ENCODE measurements at places on chromosomes 6 and 20.

GRCh38 chr6:170524172-170524502 is 29.0 kb downstream of the PSMB1 start:
- DNase-seq: no peak

DNA sequence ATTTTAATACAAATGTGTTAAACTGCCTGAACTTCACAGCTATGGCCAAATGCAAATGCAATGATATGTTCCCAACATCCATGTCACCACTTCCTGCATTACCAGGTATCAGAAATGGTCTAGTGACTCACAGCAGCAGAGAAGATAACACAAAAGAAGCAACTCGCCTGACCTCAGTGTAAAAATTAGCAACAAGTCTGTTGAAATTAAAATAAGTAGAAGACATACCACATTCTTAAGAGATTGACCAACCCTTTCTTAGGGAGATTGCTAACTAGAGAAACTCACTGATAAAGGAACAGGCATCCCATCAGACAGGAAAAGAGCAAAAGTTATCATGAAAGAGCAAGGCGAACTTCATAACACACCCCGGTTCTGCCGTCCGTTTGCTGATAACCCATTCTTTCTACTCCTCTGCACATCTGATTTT is 45.1 kb downstream of the RNASET2 start:
- DNase-seq: no peak

DNA sequence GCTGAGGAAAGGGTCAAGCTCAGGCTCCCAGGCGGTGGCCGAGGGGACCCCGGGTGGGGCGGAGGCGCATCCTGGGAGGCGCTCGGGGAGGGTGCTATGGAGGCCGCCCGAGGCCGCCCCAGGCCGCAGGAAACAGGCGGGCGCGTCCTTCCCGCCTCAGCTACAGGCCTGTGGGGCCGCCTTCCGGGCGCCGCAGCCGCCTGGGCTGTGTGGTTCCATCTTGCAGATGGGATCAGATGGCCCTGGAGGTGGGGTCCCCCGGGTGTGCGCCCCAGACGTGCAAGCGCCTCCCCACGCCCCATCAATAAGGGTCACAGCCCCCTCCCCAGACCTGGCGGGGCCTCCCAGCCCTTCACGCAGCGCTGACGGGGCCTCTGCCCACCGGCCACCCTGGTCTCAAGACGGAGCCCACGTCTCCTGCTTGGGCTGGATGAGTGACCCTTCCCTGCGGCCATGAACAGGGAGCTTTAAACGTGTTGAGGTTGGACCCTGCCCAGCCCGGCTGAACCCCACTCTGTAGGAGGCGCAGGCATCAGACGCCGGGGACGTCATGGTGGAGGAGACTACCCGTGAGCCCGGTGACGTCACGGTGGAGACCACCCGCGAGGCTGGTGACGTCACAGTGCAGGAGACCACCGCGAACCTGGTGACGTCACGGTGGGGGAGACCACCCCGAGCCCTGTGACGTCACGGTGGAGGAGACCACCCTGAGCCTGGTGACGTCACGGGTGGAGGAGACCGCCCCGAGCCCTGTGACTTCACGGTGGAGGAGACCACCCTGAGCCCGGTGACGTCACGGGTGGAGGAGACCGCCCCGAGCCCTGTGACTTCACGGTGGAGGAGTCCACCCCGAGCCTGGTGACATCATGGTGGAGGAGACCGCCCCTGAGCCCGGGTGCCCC is 267.0 kb downstream of the DLL1 start:
- DNase-seq: no peak

- DNase-seq: no peak
Measured at GRCh38 chr6:129314575-129314974, 395.4 kb downstream of the ARHGAP18 start.

GRCh38 chr6:139135578-139136545 is 982 bp downstream of the HECA start:
- DNase-seq: no peak

GRCh38 chr20:44580581-44581268 is 1.7 kb upstream of the PKIG start:
- no peak for DNase-seq

DNA sequence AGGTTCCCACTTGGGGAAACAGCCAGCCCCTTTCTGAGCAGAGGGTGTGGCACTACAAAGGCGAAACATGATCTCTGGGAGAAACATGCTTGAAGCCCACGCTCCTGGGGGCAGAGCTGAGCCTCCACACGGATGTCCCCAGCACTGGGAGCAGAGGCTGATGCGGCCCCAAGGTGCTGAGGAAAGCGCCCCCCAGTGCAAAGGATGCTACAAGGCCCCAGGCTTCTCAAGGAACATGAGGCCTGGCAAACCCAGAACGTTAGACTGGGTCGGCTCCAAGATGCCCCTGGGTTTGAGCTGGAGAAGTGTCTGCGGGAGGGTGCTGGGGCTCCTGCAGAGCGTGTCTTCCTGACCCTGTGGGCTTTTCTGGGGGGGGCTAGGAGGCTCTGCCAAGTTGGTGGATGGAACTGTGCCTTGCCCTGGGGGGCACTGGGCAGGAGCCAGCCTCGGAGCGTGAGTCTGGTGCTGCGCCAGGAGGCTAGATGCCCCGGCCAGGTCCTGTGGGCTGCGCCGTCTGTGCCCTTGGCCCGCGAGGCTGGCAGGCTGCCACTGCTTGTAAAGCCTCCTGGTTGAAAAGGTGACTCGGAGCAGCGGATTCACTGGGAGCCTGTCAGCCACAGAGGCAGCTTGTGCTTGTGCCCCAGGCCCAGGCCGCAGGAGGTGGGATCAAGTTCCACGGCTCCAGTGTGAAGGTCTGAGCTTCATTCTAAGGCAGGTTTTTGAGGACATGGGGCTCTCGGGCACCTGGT is 8.1 kb downstream of the SYNJ2 start:
- no peak for DNase-seq

DNA sequence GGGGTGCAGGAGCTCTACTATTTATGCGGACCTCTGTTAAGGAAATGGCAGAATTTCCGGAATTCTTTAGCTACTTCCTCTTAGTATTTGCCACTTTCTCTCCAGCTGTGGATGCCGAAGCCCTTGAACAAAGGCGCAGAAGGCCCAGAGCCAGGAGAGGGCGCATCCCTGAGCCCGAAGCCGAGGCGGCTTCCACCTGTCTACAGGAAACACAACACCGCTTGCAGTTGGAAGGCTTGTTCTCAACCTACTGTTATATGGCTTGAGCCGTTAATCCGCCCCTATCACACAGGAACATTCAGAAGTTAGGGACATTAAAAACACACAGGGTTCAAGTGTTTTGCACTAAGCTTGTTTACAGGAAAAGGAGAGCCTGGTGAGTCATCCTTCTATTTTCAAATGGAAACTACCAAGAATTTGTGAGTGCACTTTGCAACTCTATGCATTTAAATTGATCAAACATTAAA is 417.1 kb downstream of the BCKDHB start:
- peak; percentile 59 for DNase-seq

GRCh38 chr6:33957892-33958525 is 154.2 kb upstream of the MLN start:
- DNase-seq: no peak

- DNase-seq: no peak
Measured at GRCh38 chr6:108117427-108118358, 43.2 kb upstream of the OSTM1 start.

- DNase-seq: peak; percentile 31
Measured at GRCh38 chr6:122995921-122996793, at the start of gene CLVS2. Gene CLVS2, plus strand, starts transcription at chr6:122996235. Its CDS starts 1,543 bp downstream, at chr6:122997778.

GRCh38 chr6:97572943-97573342 is 289.9 kb upstream of the MMS22L start:
- no peak for DNase-seq

GRCh38 chr6:14276667-14277404 is 159.3 kb downstream of the CD83 start:
- DNase-seq: no peak

DNA sequence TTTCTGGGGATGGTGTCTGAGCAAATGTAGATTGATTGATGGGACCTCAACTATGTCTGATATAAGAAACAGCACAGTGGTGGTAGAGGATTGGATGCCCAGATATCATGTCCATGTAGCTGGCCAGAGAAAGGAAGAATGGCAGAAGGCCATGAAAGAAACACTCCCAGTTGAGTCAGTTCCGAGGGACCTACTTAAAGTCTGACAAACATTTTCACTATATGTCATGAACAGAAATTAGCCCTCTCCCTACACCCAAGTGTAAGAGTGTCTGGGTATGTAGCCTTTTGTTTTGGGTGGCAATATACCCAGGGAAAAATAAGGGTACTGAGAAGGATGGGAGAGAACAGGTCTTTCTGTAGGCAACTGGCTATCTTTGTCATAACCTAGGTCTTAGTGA is 434.2 kb downstream of the BCKDHB start:
- no peak for DNase-seq

GRCh38 chr6:21300439-21300838 is 293.1 kb upstream of the SOX4 start:
- DNase-seq: no peak

DNA sequence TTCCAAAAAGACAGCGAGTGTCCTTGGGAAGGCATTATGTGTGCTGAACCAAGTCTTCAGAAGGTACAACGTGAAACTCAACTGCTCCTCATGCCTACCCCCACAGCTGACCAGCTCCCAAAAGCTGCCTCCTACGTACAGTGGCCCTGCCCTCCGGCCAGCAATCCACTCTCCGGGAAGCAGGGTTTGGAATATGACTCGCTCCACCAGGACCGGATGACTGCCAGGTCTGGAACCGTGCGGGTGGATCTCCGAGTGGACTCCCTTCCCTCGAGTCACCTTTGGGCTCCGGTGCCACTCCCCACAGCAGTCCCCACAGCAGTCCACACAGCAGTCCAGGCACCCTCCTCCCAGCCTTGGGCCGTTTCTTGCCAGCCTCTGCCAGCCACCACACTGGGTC is 4.3 kb downstream of the ZBTB46 start:
- no peak for DNase-seq

DNA sequence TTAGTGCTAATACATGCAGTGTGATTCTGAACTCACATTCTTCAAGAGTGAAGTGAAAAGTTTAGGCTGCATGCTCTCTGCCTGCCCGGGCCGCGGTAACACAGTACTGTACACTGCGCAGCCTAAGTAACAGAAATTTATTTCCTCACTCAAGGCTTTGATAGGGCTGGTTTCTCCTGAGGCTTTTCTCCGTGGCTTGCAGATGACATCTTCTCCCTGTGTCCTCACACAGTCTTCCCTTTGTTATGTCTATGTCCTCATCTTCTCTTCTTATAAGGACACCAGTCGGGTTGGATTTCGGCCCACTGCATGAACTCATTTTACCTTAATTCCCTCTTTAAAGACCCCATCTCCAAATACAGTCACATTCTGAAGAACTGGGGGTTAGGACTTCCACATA is 51.1 kb upstream of the TMEM170B start:
- no peak for DNase-seq

- no peak for DNase-seq
Measured at GRCh38 chr6:2763876-2764540, 1.2 kb upstream of the WRNIP1 start.

GRCh38 chr20:43187476-43188233 is 2.1 kb downstream of the PTPRT start:
- no peak for DNase-seq

GRCh38 chr6:121285041-121285440 is 49.2 kb downstream of the TBC1D32 start:
- DNase-seq: no peak

DNA sequence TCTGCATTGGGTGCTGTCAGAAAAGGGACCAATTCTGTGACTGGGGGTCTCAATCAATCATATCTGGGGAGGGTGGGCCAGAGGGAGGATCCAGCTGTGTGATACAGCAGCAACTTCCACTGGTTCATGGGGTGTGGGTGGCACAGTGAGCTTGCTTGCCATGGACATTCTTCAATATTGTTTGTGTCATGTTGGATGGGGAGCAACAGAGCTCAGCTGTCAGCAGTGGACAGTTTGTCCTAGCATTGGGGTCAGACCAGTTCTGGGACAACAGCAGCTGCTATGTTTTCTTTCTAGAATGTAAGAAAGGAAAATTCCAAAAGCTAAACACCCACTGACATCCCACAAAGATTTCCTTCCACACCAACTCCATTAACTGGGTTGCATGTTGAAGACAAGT is 221.9 kb upstream of the CDH4 start:
- no peak for DNase-seq

GRCh38 chr6:135250234-135250633 is 69.1 kb downstream of the MYB start:
- no peak for DNase-seq

DNA sequence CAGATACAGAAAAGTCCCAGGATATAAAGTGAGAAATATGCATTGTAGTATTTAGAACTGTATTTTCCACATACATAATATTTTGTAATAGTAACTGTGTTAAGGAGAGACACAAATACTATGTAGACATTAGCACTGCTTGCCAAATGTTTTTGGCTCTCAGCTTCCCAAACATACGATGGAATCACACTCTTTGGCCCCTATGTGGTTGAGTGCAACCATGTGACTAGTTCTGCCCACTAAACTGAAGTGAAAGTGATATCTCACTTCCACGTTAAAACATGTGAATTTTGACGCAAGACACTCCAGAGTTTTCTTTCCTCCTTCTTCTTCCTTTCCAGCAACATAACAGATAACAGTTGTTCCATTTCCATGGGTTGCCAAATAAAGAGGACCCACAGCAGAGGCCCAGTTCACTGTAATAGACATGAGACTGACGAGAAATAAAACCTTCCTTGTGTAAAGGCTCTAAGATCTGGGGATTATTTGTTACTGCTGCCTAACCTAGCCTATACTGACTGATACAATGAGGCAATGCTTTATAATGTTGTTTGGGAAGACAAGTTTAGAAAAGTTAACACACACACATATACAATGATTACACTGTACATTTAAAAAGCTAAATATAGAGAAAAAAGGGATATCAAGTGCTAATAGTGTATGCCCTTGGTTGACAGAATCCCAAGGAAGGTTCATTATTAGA is 97.2 kb downstream of the PTPRT start:
- DNase-seq: no peak

GRCh38 chr6:41682056-41682477 is 43.8 kb downstream of the MDFI start:
- peak; percentile 88 for DNase-seq

DNA sequence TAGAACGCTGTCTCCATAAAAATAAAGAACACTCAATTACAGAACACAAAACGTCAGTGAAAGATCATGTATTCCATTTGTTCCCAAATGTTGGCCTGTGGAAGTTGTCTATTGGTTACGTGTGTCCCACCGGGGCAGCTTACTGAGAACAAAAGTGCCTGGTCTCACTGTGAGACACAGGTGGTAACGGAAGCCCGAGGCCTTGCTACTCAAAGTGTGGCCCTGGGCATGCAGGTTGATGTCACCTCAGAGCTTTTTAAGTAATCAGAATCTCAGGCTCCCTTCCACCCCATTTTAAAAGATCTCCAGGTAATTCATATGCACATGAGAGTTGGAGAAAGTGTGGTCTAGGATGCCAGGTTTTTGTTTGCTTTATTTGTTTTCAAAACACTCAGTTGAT is 422.5 kb upstream of the OPRM1 start:
- no peak for DNase-seq

DNA sequence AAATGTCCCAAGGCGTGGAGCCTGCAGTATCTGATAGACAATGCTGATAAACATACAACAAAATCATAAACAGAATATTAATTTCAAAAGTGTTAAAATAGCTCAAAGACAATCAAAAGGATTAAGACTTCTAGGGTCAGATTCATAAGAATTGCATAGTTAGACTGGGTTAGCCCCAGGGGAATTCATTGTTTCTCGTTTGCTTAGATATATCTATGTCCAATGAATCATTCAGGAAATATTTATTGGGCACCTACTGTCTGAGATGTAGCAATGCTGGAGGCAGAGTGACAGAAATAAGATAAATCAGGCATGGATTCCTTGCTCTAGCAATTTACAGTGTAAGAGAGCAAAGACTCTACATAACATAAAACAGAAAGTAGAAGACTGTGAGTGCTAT is 124.4 kb upstream of the PRL start:
- no peak for DNase-seq

All from NCI-H510A (cell line).